ENCODE measurements at places on chromosomes 2 and 18. TPM values are rescaled to one million over a fixed set of nuclear protein-coding genes. Genes with fewer than 3 reads are reported as not detected.

The DAPL1 gene
- total RNA-seq, result not detected

The COMMD1 gene
- 23.9 TPM for total RNA-seq

The EFR3B gene
- 0.11 TPM for total RNA-seq

The SCG2 gene
- not detected for total RNA-seq

The LYG2 gene
- not detected for total RNA-seq

The NOSTRIN gene
- total RNA-seq, result not detected

The C1GALT1C1L gene
- not detected for total RNA-seq

The RTTN gene
- 32.5 TPM for total RNA-seq

The KIAA2012 gene
- total RNA-seq, result not detected

The NYAP2 gene
- not detected for total RNA-seq

The INHA gene
- total RNA-seq, result not detected

The ASB18 gene
- total RNA-seq, result not detected

The UPP2 gene
- not detected for total RNA-seq

The SUCLG1 gene
- 66.2 TPM for total RNA-seq

The NEB gene
- 0.43 TPM for total RNA-seq

The MAL gene
- total RNA-seq, result 184 TPM

The TDRD15 gene
- total RNA-seq, result 0.06 TPM

The REG3G gene
- total RNA-seq, result not detected

The DES gene
- not detected for total RNA-seq

The FAM237A gene
- not detected for total RNA-seq

The TSHZ1 gene
- total RNA-seq, result 25.2 TPM

The RGPD4 gene
- total RNA-seq, result 0.31 TPM

The EML6 gene
- total RNA-seq, result 2.1 TPM

The CHAC2 gene
- total RNA-seq, result 5.5 TPM

The DCDC2C gene
- total RNA-seq, result not detected

The SDC1 gene
- 0.22 TPM for total RNA-seq

The STEAP3 gene
- 0.19 TPM for total RNA-seq

The XDH gene
- total RNA-seq, result not detected

The MOCOS gene
- 0.23 TPM for total RNA-seq

The ABHD3 gene
- total RNA-seq, result 52.8 TPM

The KCNJ13 gene
- not detected for total RNA-seq

The RIF1 gene
- total RNA-seq, result 61.9 TPM

The KCNG3 gene
- total RNA-seq, result 0.11 TPM

The COQ10B gene
- total RNA-seq, result 25.2 TPM

The CRACDL gene
- total RNA-seq, result 0.61 TPM

The IER3IP1 gene
- 10.8 TPM for total RNA-seq

The ANKRD29 gene
- not detected for total RNA-seq

The SEMA4C gene
- 28.8 TPM for total RNA-seq

The TEX261 gene
- total RNA-seq, result 51.7 TPM

The OTOF gene
- total RNA-seq, result 59.9 TPM

The PSMA8 gene
- 1.4 TPM for total RNA-seq

The CCDC68 gene
- total RNA-seq, result not detected

The SLC14A1 gene
- total RNA-seq, result 3.1 TPM

The NEU4 gene
- not detected for total RNA-seq

The ATP6V1B1 gene
- not detected for total RNA-seq

The SERPINB13 gene
- not detected for total RNA-seq

The ERFE gene
- total RNA-seq, result 0.42 TPM

The RASGRP3 gene
- total RNA-seq, result 7.5 TPM

The SERPINB12 gene
- total RNA-seq, result not detected

The CACNB4 gene
- 0.36 TPM for total RNA-seq

The MEP1B gene
- not detected for total RNA-seq

The PDCL3 gene
- total RNA-seq, result 22.0 TPM

The RND3 gene
- not detected for total RNA-seq

The IL36A gene
- not detected for total RNA-seq
